ENCODE measurements at places on chromosomes 16 and 17.

DNA sequence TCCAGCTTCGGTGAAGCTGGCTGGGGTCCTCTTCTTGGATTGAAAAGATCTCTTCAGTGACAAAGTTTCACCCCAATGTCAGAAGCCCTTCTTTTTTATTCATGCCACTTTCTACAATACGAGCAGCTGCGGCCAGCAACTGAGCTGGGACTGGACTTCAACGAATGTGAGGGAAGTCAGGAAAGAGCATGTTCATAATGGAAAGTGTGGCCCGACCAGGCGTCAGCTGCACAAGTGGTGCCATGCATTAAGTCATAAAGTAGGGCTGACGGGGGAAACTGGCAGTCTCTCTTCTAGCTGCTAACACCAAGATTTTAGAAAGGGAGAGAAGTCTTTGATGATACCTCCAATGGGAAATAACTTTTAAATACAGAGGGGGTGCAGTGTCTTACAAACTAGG lies 192.6 kb downstream of the PARN start:
- no peak for DNase-seq

GRCh38 chr16:70399381-70399780 lies 39.5 kb downstream of the ST3GAL2 start:
- no peak for DNase-seq

DNA sequence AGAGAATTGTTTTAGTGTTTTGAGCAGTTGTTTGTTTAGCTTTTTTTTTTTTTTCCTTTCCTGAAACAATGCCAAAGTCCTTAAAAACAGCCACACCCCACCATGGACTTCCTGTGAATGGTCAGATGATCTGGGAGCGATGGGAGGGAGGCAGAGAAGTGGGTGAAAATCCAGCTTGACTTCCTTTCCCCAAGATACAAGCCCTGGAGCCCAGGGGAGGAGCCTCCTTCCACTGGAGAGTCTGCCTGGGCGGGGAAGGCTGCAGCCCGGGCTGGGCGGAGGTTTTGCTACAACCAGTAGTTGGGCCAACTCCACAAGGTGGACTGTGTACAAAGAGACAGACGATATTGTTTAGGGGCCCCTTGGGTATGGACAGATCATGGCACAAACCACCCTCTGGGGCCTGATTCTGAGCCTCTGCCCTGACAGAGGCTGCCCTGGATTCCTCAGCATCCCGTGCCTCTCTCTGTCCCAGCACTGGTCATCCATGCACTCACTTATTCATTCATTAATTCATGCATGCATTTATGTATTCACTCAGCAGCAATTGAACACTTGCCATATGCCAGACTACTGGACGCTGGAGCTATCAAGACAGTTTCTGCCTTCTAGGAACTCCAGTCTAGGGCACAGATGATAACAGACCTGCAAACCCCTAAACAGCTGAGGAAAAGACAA lies 29.8 kb downstream of the WSB1 start:
- DNase-seq: no peak

DNA sequence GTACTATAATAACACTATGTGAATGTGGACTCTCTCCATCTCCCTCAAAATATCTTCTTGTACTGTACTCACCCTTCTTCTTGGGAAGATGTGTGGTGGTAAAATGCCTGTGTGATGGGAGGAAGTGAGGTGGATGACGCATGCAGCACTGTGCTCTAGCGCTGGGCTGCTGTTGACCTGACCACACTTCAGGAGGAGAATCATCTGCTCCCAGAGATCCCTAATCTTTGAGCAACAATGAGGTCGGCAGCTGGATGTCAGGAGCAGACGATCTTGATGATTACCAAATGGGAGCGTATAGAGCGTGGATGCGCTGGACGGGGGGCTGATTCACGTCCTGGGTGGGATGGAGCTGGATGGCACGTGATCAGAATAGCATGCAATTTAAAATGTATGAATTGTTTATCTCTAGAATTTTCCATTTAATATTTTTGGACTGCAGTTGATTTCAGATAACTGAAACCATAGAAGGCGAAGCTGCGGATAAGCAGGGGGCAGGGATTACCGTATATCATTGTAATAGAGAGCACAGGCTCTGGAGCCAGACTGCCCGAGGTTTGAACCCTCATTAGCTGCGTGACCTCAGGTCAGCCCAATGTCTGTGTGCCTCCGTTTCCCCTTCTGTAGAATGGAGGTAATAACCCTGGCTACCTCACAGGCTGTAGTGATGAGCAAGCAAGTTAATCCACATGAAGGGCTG lies 23.7 kb upstream of the CYLD start:
- no peak for DNase-seq

DNA sequence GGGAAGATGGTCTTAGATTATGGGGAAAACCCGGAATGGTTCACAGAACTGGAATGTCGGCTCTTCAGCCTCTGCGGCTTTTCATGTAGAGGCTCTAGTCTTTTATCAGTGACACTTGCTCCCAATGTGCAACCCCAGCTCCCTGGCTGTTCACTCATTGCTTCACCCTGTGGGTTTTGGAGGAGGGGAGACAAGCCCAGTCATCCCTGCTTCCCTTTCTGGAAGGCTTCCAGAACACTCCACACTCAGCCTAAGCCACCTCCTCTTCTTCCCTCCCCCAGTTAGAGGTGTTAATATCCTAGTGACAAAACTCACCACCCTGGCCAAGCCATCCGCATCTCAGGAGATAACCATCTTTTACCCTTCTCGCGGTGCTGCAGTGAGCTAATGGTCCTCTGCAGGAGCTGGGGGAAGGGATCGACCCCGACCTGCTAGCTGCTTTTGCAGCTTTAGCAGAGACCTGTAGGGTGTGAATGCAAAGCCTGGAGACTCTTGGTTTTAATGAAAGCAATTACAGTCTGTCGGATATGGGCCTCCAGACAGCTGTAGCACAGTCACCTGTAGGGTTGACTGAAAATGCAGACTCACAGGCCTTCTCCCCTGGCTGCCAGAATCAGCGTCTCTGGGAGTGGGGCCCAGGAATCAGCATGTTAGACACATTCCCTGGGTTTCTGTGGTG lies 24.3 kb upstream of the LASP1NB start:
- DNase-seq: peak; percentile 95

- DNase-seq: no peak
Measured at GRCh38 chr16:8047736-8048135, 542.6 kb downstream of the TMEM114 start.

DNA sequence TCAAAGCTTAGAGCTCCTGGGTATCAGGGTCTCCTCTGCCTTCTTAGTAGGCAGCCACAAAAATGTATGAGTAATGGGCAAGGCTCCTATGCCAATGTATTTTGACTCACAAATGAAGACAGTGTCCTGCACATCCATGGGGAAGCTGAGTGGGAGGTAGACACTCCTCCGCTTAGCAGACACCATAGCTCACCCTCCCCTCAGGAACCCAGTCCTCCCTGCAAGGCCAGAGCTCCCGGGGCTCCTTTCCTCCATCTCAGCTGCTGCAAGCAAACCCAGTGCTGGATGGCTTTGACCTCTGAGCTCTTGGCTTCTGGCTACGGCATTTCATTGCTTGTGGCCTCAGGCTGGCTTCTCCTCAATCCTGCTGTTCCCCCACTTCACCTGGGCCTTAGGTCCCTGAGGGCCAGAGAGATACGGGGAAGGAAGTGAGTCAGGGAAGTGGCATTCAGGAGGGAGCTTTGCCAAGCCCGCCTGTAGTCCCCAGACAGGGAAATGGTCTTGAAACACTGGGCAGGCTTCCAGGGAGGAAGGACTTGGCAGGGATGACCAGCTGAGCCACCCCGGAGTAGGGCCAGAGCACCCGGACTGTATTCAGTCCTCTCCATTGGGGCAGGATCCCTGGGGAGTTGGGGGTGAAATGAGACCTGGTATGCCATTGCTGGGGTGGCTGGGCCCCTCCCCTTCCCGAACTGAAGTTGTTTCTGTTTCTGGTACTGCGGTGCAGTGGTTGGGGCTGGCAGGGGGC lies 4.5 kb downstream of the ABCC3 start:
- DNase-seq: peak; percentile 80

- no peak for DNase-seq
Measured at GRCh38 chr17:73302189-73302588, 9.6 kb downstream of the CDC42EP4 start.

Measured in suppressor macrophage treated with lipopolysaccharide for 1 hour (primary cell).